CD4-positive, alpha-beta memory T cell (primary cell): ENCODE measurements at places on chromosomes 12 and 14. TPM values are rescaled to one million over a fixed set of nuclear protein-coding genes. Genes with fewer than 3 reads are reported as not detected.

The CNTN1 gene
- not detected for total RNA-seq

- no peak for DNase-seq
These were observed 781 bp downstream of the NPAS3 start for GRCh38 chr14:32939254-32940065.

DNA sequence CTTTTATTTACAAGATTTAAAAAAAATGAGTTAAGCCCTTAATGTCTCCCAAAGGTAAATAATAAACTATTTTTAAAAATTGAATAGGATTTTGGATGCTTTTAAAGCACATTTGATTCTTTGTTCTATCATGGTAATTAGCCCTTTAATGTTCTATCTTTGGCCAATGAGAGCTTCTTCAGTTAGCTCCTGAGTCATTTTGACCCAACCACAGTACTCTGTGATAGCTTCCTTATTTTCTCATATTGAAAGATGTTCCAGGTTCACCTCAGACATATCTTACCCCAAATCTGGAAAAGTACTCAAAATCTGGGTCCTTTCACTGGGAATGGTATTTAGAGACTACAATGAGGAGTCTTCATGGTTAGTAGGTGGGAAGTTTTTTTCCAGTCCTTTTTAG lies 98.0 kb downstream of the MYRFL start:
- no peak for DNase-seq

The LPAR5 gene
- total RNA-seq = 10.2 TPM

The STXBP6 gene
- total RNA-seq = not detected

DNA sequence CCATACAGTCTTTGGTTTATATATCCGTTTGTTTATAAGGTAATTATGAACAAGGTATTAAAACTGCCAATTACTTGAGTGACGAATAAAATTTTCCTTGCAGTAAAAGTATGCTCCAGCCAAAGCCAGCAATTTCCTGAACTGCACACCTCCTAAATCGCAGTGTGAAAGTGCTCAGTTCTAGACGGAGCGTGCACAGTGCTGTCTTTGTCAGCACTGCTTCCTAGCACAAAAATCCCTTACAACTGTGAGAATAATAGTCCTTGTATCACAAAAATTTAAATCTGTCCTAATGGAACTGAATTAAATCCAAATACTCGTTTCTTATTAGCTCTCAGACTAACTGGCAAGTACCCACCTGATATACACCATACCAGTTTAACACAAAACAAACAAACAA lies 26.3 kb downstream of the LRIG3 start:
- DNase-seq = no peak

GRCh38 chr14:103931422-103931821 lies 3.2 kb downstream of the TDRD9 start:
- no peak for DNase-seq
